NCI-H2107 (cell line): ENCODE measurements at places on chromosomes 7 and 10.

GRCh38 chr7:36040679-36041078, 112.4 kb upstream of the EEPD1 start:
- DNase-seq: no peak

DNA sequence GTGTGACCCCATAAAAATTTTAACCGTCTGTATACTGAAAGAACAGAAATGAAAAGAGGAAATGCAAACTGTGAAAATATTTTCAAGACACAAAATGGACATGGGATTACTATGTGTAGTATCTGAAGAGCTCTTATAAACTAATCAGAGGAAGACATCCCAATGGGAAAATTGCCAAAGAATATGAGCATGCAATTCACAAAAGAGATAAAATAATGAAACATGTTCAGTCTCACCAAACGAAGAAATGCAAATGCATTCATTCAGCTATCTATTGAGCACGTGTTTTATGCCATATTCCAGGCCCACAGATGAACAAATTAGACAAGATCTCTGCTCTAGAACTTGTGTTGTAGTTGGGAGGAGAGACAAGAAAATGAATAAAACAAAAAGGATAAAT, 63.2 kb downstream of the NHLRC2 start:
- DNase-seq: no peak

GRCh38 chr10:12709000-12709401, 292.5 kb downstream of the CCDC3 start:
- DNase-seq: no peak

GRCh38 chr7:140322759-140323158, 75.6 kb downstream of the SLC37A3 start:
- no peak for DNase-seq

DNA sequence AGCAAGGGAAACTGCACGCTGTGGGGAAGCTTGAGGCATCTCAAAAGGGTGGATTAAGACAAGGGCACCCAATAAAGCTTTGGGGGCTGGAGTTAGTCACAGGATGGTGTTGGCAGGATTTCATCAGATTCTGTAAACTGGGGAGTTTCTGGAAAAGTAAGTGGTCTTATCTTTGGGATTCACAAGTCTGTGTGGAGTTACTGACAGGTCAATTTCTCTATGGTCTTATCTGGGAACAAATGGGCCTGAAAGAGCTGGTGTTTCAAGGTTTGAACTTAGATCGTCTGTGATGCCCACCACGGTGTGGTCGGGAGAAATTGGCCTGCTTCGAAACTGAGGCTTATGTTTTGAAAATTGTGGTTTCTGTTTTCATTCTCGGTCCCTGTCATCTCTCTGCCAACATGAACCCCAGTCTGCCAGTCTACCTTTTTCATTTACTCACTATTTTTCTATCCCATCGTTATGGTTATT, 23.8 kb upstream of the AOAH start:
- DNase-seq: no peak

GRCh38 chr7:50660830-50661175, 95.6 kb upstream of the DDC start:
- no peak for DNase-seq

DNA sequence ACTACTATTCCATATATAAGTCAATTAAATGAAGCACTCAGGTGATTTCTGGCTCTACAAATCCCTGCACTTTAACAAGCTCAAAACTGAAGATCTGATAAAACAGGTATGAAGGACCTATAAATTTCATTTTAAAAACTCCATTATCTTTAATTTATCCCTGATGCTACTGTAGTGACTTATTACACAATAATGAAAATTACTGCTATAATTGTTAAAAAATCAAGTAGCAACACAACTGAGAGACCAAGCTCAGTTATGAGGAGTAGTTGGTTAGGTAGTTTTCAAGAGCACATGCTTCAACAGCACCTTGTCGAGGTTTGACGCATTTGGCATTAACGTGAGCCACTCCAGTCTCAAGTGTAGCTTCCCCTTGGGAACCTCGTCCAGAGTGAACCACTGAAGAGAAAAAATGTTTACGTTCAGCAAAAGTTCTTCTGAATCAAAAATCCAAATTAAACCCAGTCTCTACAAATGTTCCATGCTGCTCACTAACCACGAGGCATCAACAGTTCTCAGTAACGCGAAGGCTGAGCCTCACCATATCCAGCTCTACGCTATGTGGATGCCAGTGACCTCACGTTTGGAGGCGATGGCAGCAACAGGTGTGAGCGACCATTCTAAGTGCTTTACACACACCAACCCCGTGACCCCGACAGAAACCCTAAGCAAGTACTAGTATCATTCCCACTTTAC, 55.3 kb upstream of the NCAPG2 start:
- DNase-seq: peak; percentile 55

DNA sequence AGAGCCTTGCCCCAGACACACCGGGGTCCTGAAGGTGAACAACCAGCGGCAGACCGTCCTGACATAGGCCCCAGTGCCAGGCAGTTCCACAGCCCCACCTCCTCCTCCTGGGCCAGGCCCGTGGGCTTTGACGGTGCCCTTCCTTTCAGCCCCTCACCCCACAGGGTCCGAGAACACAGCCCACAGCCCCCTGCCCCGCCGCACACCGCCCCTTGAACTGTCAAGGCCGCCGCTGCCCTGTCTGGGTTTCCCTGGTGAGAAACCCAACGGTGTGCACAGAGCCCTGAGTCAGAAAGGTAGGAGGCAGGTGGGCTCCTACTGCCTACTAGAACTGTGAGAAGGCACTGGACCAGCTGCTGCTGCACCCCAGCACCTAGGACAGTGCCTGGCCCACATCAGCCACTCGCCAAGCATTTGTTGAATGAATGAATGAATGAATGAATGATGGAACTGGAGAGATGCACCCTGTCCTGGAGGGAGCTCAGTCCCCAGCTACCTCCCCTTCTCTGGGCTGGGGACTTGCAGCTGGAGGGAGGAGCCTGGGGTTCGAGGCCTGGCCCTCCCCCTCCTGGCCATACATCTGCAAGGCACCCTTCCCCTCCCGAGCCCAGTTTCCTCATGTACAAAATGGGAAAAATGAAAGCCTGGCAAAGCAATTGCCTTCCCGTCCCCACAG, 117.9 kb downstream of the SLIT1 start:
- DNase-seq: no peak

GRCh38 chr10:48649349-48649944, 35.2 kb upstream of the WDFY4 start:
- DNase-seq: no peak

GRCh38 chr10:11909618-11910017, 86.5 kb downstream of the PROSER2 start:
- DNase-seq: no peak

- no peak for DNase-seq
These were observed 5.5 kb upstream of the LAMB4 start for GRCh38 chr7:108135446-108136190.

DNA sequence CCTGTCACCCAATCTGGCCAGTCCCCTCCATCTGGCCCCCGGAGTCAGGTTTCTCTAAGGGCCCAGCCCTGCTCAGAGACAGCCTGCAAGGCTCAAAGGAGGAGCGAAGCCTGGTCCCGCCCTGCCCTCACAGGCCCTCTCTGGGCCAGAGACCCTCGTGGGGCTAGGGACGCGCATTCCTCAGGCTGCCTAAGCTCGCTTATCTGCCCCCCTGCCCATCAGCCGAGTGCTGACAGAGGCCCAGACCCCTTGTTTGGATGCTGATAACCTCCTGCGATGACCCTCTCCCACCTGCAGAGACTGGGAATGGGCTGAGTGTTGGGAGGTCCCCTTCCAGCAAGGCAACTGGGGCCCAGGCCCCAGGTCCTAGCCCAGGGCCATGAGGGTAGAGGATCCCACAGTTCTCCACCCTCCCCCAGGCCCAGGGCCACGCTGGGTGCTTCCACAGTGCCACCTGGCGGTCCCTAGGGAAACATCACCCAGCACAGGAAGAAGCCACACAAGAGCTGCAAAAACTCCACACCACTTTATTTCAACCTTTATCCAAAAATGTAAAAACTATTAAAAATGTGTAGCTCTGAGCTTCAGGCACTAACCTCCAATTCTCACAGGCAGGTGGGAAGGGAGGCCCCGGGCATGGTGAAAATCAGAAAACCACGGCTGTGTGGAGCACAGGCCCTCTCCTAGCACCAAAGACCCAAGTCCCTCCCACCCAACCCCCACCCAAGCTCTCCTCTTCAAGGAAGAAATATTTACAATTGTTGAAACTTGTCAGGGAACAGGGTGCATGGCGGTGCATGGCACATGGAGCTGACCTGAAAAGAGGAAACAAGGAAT, 2.2 kb downstream of the NPM3 start:
- peak; percentile 8 for DNase-seq

DNA sequence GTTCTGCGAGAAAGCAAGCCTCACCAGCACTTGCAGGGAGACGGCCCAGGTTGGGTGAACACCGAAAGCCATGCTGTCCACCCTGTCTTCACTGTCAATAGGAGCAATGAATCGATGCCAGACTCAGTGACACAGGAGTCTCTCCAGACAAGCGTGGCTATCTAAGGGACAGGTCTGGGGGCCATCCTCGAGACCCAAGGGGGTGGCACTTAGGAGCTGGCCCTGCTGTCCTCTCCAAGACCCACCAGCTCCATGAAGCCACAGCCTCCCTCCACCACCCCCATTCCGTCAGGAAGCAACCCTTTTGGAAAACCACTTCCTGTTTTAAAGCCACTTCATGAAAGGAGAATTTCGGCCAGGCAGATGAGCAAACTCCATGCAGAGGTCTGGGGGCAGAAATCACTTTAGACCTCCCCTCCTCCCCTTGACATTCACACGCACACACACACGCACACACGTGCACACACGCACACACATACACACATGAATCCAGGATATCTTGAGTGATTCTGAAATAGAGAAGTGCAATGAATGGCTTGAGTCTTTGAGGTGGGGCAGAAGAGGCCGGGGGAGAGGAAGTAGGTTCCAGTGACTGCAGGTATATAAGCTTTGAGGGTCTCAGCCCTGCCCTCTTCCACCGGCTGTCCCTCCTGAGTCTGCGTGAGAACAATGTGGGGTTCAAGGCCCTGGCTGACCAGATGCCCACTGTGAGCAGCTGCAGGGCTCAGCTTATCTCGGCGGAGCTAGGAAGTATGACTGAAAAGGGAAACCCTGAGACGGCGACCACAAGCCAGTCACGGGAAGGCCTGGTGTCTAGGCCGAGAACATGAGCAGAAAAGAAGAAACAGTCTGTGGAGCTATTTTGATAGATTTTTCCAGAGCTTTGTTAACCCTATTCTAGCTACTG, 25.0 kb downstream of the RGS10 start:
- no peak for DNase-seq

GRCh38 chr7:132377703-132378584, 198.3 kb downstream of the PLXNA4 start:
- DNase-seq: no peak

- no peak for DNase-seq
These were observed 275.3 kb downstream of the NRG3 start for GRCh38 chr10:82150123-82150900.

DNA sequence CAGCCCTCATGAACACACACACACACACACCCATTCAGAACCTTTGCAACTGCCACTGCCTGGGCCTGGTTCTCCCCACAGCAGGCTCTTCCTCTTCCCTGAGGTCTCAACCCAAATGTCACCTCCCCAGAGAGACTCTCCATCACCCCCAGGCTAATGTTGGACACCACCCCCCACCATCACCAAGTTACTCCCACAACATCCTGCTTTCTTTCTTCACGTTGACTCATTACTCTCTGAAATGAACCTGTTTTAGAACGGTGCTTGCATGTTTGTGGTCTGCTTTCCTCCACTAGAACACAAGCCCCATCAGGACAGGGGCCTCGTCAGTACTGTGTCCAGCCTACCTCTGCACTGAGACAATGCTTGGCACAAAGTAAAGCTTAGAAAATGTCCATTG, 16.0 kb downstream of the AFAP1L2 start:
- DNase-seq: no peak

GRCh38 chr10:90450797-90451196, 407.0 kb downstream of the HTR7 start:
- no peak for DNase-seq

- DNase-seq: no peak
These were observed 15.3 kb upstream of the AKR1C1 start for GRCh38 chr10:4947635-4948596.

DNA sequence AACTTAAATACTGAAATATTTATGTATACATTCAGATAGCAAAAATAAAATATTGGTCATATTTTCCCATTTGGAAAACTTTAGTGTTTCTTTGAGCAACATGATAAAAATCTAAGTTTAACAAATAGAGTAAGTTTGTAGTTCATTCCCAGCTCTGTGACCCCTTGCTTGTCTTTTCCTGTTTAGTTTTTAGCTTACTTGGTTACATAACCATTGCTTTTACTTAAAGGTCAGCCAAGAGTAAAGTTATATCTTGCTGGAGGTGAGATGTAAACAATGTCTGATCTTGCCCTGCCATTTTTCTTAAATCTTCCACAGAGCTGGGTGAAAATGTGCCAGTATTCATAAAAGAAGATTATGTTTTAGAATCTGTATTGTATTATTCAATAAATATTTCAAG, 46.7 kb upstream of the MDFIC start:
- DNase-seq: no peak

DNA sequence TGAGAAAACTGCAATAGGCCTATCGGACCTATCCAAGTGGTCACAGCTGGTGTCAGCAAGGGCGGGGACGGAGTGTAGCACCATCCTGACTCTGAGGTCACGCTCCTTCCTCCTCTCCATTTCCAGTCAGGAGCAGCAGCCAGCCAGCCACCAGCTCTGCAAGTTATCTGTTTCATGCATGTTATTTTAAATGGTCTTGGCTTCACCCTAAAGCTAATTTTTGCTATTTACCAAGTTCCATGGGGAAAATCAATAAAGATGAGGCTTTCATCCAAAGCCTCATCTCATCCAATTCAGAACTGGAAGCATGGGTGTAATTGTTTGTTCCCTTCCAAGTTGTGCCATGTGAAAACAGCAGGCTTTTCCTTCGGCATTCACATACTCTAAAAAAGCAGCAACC, 49.3 kb downstream of the ICA1 start:
- no peak for DNase-seq

DNA sequence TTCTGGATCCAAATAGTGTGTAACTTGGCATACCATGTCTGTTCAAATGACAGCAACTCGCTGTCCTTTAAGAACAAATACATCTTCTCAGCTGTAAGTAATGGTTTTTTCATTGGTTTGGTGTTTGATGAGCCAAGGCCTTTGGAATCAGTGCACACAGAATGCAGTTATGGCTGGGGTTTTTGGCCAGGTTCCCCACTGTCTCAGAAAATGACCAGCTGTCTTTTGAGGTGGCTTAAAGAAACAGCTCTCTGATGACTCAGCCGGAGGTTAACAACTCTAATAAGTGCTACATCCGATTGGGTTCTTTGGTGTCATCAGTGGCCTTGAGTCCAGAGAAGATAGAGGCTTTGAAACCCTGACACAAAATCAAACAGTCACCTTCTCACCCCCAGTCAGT, 688.4 kb downstream of the REEP3 start:
- DNase-seq: no peak

- DNase-seq: no peak
These were observed 44.4 kb downstream of the MYPN start for GRCh38 chr10:68153473-68154210.
